ENCODE measurements at places on chromosomes 5 and 9. TPM values are rescaled to one million over a fixed set of nuclear protein-coding genes. Genes with fewer than 3 reads are reported as not detected.

The PLEKHG4B gene
- polyA plus RNA-seq: 0.71 TPM

The FBXO4 gene
- polyA plus RNA-seq: 8.2 TPM

The NEK6 gene
- polyA plus RNA-seq: 43.8 TPM

The FOXD4L6 gene
- not detected for polyA plus RNA-seq

The CAVIN4 gene
- polyA plus RNA-seq: 264 TPM

The CCDC192 gene
- 0.48 TPM for polyA plus RNA-seq

The IFNE gene
- polyA plus RNA-seq: not detected

The SHISAL2B gene
- polyA plus RNA-seq: 0.41 TPM

The SPATA6L gene
- polyA plus RNA-seq: 0.65 TPM

The PCAT7 gene
- 5.9 TPM for polyA plus RNA-seq

GRCh38 chr9:75930730-75931321, 40.4 kb downstream of the PCSK5 start:
- peak; percentile 41 for DNase-seq

GRCh38 chr9:121331992-121332685, 37.9 kb downstream of the STOM start:
- peak; percentile 25 for DNase-seq

DNA sequence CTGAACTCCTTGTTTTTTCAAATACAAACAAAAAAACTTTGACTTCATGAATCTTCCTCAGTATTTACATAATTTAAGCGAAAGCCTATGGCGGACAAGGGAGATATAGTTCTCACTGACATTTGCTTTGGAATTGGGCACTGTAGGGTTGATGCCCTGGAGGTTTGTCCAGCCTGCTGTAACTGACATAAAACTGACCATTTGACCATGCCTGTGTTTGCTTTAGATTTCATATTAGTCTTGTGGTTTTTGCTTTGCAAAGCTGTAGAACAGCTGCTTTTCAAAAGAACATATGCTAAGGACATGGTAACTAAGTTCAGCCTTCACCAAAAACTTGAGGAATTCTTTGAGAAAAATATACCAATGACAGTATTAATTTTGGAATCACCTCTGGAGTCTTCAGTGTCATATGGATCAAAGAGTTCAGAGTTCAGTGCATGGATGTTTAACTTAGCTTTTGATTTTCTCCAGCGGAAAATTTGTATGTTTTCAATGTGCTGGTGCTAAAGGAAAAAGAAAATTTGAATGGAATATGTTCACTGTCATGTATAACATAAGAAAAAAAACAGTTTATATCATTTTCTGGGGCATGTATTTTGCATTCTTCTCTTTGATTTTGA, 1013.1 kb downstream of the NR2F1-AS1 start:
- DNase-seq: no peak

GRCh38 chr5:62328772-62329491, 22.9 kb downstream of the KIF2A start:
- no peak for DNase-seq

GRCh38 chr5:160347448-160347847, 23.0 kb downstream of the C1QTNF2 start:
- DNase-seq: peak; percentile 90

- DNase-seq: peak; percentile 83
Observed at GRCh38 chr5:75510836-75511434, 494 bp downstream of the CERT1 start.

GRCh38 chr5:157050050-157050449, 8.9 kb downstream of the HAVCR1 start:
- no peak for DNase-seq

DNA sequence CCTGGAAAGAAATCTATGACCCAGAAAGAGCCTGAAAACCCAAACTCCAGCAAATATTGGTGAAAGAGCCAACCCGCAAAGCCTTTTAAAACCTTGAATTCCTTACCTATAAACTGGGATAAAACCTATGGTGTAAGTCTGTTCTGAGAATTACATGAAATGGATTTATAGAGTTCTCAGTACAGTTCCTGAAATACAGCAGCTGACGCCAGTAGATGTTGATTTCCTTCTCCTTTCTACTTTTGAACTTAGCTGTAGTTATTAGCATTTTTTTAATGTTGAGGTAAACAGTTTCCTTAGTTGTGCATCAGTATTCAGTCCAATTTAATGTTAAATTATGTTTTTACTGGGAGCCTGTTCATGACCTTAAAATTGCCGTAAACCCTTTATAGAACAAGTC, 3.7 kb downstream of the SPIN1 start:
- peak; percentile 6 for DNase-seq

- DNase-seq: peak; percentile 54
Observed at GRCh38 chr9:97980918-97981845, 2.0 kb upstream of the ANP32B start.

DNA sequence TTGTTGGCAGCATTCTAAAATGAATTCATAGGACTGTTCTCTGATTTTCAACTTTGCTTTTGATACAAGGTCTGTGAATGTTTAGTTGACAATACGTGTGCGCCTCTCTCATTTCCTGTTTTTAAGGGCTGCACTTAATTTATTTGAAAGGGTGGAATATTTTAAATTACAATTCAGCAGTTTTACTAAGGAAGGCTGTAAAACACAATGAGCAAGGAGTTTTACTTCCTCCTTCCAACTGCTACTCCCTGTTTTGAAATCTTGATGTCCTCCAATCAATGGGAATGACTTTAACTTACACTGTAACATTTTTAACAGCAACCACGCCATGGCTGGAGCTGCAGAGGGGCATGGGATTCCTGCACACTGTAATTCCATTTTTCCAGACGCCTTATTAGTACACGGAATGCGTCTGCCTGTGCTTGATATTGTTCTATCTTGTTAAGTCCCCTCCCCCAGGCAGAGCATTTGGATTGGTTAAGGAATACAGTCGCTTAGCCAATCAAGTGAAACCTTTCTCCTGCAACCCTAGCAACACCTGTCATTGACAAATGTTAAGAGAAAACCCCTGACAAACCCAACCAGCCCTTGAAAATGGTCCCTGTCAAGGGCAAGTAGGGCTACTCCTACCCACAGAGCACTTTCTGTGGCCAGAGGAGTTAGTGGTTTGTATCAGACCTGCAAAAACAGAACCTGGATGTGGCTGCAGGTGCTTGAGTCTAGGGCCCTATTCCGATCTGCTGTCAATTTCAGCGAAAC, 12.5 kb upstream of the ZSWIM6 start:
- DNase-seq: no peak

All from muscle of back (tissue), 13 donors.